ENCODE measurements at places on chromosomes 1 and 21.

DNA sequence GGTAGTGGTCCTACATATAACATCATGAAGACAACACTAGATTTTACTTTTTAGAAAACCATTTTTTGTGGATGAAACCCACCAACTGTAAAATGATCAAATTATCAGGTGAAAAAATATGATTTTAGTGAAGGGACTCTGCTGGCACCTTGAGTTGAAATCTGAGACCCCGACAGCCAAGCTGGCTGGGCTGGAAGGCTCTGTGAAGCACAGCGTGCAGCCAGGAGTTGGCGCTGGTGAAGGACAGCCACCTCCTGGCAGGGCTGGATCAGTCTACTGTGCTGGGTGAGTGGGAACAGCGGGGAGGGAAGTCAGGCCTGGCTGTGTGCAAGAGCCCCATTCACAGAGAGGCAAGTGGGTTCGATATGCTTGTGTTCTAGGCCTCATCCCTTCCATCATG is 47.9 kb downstream of the DDAH1 start:
- DNase-seq: no peak

- no peak for DNase-seq
These were observed 84.8 kb upstream of the CACNA1E start for GRCh38 chr1:181398544-181398943.

DNA sequence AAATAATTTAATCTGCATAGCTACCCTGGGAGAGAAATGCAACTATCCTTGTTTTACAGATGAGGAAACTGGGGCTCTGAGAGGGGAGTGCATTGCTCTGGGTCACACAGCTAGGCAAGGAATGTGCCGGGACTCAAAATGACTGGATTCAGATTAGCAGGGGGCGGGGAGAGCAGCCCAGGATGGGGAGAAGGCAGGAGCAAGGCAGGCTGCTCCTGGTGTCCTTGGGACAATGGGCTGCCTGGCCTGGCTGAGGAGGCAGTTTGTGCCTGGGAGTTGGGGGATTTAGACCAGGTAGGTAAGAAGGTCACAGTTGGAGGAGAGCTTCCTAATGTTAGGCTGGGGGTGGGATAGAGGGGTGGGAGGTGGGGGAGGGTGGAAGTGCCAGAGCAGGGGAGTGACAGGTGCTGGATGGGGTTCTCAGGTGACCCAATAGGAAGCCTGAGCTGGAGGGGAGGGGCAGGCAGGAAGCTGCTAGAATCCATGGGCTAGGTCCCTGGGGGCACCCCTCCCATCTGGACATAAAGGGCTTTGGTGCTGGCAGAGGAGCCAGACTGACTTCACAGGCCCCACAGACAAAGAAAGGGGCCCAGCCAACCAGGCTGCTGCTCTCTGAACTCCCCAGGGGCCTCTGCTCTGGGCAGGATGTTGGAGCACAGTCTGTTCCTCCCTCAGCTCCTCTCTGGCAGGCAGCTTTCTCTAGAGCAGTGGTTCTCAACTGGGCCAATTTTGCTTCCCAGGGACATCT is 29.0 kb downstream of the TRIM62 start:
- DNase-seq: no peak

DNA sequence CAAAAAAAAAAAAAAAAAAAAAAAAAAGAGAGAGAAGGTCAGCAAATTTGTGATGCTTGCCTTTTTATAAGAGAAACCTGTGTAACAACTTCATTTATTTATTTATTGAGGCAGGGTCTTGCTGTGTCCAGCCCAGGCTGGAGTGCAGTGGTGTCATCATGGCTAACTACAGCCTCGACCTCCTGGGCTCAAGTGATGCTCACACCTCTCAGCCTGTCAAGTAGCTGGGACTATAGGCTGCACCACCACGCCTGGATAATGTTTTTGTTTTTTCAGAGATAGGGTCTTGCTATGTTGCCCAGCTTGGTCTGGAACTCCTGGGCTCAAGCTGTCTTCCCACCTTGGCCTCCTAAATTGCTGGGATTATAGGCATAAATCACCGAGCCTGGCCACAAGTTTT is 42.4 kb downstream of the DHCR24 start:
- no peak for DNase-seq

- no peak for DNase-seq
These were observed 239.0 kb downstream of the NTNG1 start for GRCh38 chr1:107379826-107380225.

DNA sequence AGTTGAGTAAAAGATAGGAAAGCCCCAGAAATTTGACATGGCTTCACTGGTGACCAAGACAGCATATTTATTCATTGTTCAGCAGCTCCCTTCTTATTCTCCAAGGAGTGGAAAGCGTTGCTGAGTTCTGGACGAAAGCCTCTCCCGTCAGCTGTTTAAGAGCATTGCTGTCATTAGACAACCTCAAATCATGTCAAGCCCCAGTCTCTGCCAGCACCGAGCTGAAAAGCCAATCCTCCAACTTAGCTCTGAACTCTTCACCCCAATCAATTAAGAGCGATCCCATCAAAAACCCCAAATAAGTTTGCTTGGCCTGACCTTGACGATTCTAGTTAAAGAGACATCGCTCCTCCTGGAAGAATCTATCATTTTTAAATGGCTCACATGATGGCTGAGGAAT is 110.8 kb downstream of the PLPP3 start:
- DNase-seq: no peak

DNA sequence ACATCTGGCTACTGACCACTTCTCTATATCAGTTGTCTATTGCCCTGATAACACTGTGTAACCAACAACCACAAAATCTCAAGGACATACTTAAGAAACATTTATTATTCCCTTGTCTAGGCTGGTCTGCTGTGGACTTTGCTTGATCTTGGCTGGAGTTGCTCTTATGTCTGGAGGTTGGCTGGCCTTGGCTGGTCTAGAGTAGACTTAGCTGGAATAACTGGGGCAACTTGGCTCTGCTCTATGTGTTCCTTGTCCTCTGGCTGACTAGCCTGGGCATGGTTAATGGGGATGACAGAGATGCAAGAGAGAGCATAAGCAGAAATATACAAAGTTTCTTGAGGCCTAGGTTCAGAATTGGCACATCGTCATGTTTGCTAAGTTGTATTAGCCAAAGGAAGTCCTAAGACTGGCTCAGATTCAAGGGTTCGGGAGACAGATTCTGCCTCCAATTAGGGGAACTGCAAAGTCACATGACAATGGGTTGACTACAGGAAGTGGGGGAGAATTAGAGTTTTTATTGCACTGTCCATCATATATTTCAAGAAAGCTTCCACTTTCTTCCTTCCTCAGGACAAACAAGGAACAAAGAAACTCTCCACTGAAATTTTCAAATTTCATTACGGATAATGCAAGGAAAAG is 61.4 kb upstream of the HMCN1 start:
- no peak for DNase-seq

- no peak for DNase-seq
These were observed 71.3 kb upstream of the CNTN2 start for GRCh38 chr1:204971517-204972336.

- DNase-seq: no peak
These were observed 308.1 kb downstream of the GPATCH2 start for GRCh38 chr1:217322834-217323233.

GRCh38 chr1:188371295-188371806 is 1542.6 kb downstream of the PLA2G4A start:
- DNase-seq: no peak

DNA sequence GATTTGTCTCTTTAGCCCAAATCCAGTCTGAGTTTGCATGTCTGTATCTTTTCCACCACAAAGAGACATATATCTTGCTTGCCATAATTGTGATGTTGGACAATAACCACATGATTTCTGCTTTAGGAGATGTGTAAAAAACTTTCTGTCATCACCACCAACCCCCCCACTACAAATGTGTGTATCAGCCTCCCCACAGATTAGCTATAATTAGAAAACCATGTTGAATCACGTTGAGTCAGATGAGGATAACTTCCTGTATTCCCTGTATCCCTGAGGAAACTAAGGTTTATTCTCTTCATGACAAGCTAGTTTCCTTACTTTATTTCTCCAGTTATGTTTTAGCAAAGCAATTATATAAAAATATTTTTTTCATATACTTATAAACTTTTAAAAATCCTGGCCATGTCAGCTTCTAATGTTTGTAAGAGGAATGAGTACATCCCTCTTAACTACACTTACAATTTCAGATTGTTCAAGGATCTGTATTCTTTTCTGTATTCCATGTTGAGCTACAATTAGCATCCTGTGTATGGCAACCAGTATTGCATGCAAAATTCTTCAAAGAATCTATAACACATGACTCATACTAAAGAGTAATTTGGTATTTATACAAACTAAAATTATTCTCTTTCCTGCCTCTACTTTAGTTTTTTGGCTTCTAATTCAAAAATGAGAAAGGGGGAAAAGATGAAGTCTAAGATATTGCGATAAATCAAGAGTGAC is 143.0 kb downstream of the FMN2 start:
- no peak for DNase-seq

GRCh38 chr1:151142411-151143056 is 3.9 kb downstream of the SEMA6C start:
- DNase-seq: no peak

DNA sequence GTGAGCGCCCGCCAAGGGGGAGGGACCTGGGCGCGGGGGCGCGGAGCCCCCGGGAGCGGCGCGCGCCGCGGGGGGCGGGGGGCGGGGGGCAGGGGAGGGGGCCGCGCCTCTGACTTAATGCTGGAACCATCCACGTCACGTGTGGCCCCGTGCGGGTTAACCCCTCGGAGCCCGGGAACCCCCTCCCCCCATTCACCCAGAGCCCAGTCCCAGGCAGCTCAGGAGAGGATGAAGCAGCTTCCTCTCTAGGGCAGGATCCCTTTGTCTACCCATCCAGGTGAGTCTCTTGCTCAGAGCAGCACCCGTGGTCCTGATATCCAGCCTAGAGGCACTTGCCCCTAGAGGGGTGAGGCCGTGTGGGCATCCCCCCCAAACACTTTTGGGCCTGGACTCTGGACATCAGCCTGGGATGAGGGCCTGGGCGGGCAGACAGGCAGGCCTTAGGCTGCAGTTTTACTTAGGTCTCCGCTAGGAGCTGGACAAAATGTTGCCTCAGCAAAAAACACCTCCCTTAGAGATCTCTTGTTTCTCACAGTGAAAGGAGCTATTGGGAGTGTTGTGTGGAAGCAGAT is at the start of gene ALX3:
TSS of gene ALX3 (minus strand) at position 2 of the 572 bp plus-strand sequence. CDS start 60 bp downstream, outside the sequence.
- DNase-seq: no peak

DNA sequence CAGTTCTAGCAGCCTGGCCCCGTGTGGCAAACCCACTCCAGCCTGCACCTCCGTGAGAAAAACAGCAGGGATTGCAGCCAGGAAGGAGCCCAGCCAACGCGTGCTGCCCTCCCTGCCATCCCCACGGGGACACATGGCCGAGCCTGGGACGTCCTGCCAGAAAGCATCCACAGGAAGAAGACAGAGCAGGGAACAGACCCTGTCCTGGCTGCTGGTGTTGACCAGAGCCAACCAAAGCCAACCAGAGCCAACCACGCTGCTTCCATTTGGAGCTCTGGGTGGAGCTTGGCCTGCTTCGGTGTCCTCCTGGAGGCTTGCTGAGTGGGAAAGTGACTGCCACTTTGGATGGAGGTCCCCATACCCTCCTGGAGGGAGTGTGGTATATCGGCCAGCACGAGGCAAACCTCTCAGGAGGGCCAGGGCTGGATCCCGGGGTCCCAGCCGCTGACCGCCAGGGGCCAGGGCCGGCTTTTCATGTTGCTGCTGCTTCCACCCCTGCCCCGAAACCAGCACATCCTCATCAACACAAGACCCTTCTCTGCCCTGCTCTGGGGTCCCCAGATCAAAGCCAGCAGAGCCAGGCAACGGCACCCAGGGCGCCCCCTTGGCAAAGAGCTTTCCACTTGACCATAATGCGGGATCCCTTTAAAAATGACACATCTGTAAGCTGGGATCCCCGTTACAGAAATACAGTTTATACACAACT is 80.6 kb upstream of the ARHGEF16 start:
- DNase-seq: no peak

- no peak for DNase-seq
These were observed 25.3 kb upstream of the EFHD2 start for GRCh38 chr1:15384301-15384901.

GRCh38 chr1:117127795-117128194 is 6.2 kb upstream of the TRIM45 start:
- DNase-seq: no peak

DNA sequence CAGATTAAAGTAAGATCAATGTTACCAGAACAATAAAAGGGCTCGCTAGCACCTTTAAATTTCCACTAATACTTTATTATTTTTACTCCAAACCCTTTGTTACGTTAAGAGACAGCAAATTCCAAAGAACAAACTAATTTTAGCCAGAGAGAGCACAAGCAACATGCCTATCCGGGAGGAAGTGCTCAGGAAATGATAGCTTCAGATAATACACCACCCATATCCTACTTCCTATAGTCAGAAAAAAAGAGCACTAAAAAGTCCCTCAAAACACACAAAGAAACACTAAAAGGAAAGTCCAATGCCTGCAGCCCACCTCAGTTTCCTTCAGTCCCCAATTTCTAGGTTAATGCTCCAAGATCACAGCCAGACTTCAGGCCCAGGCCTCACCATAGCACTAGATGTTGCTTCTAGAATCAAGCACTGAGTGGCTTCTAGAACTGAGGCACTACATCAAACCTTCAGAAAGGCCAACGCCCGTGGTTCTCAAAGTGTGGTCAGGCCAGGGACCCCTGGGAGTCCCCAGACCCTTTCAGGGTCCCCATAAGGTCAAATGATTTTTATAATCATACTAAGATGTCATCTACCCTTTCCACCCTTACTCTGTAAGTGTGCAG is 142.6 kb downstream of the PSMG1 start:
- DNase-seq: no peak

DNA sequence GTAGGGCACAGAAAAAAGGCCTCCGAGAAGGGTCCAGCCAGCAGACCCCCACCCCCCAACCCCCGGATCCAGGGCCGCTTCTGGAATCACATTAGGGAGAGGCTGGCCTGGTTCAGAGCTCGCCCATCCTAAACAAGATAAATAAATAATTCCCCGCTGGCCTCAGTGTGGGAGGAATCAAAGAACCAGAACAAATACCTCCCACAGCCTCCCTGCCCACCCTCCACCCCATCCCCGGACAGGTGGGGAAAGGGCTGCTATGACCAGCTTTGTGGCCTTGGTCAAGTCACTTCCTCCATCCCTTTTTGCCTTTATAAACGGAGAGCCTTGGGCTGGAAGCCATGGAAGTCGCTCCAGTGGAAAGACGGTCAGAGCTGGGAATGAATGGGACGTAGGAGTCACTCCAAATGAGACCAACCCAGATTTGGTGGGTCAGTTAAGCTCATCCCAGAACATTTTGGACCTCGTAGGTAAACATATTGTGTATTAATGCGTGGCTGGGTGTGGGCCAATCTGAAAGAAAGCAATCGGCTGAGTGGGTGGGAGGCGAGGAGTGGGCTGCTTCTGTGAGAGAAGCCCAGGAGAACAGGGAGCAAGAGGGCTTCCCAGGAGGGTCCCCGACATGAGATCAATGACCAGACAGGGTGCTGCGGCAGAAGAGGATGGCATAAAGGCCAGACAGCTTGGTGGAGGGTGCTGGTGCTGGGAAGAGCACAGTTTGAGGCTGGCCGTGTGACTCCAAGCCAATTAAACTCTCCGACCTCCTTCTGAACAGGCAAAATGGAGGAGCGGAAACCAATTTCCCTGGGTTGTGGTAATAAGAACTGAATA is 63.3 kb downstream of the MEF2D start:
- no peak for DNase-seq

GRCh38 chr21:44054710-44055109 is 42.6 kb downstream of the TRAPPC10 start:
- DNase-seq: no peak

Data from endothelial cell (in vitro differentiated cells).